ENCODE measurements at places on chromosomes 5 and 9.

GRCh38 chr9:131674425-131675421, 65.2 kb downstream of the RAPGEF1 start:
- DNase-seq, result no peak

DNA sequence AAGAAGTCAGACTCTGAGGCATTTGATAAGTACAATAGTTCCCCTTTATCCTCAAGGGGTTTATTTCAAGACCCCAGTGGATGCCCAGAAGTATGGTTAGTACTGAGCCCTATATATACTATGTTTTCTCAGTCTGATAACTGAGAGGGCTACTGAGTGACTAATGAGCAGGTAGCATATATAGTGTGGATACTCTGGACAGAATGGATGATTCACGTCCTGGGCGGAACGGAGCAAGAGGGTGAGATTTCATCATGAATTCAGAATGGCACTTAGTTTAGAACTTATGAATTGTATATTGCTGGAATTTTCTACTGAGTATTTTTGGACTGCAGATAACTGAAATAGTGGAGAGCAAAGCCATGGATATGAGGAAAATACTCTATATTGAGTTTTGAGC, 457.6 kb downstream of the PLK2 start:
- no peak for DNase-seq

DNA sequence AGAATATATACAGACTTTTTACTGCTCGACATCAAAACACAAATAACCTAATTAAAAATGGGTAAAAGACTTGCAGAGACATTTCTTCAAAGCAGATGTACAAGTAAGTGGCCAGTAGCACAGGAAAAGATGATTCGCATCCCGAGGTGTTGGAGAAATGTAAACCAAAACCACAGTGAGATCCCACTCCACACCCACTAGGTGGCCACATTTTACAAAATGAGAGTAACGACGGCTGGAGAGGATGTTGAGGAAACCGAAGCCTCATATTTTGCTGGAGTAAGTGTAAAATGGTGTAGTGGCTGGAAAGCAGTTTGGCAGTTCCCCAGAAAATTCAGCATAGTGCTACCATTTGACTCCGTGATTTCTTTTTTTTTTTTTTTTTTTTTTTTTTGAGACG, 21.3 kb upstream of the GBGT1 start:
- no peak for DNase-seq

GRCh38 chr9:32957358-32957757, 44.1 kb downstream of the APTX start:
- no peak for DNase-seq

GRCh38 chr9:90921104-90921503, 119.5 kb downstream of the SYK start:
- DNase-seq, result no peak

DNA sequence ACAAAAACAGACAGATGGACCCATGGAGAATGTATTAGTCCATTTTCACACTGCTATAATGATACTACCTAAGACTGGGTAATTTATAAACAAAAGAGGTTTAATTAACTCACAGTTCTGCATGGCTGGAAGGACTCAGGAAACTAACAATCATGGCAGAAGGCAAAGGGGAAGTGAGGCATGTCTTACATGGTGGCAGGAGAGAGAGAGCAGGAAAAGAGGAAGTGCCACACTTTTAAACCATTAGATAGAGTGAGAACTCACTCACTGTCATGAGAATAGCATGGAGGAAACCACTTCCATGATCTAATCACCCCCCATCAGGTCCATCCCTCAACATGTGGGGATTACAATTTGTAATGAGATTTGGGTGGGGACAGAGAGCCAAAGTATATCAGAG, 808.9 kb downstream of the CDH12 start:
- DNase-seq, result no peak

DNA sequence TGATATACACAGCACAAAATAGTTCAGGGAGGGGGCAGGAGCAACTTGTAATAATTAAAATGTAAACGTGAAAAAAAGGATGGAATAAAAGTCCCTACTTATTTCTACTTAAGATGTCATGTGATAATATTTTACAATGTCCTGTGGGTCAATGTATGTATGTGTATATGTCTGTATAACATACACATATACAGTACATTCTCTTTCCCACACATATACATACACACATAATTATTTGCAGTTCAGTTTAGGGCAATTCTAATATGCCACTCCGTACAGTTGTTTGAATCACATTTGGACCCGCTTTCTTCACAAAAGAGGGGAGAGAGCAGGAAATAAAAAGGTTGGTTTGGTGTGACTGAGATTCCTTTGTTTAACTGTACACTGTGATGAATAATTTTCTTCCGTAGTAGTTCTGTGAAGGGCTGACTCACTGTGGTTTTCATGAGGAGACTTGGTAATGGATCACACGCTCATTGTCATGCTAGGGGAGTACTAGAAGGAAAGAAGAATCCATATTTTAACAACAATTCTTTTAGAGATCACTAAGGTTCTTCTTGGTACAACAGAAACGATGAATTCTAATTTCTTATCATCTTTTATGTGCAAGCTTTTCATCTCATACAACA, 26.2 kb upstream of the ACOT12 start:
- no peak for DNase-seq

- DNase-seq, result no peak
Measured at GRCh38 chr9:104900871-104901270, 27.1 kb downstream of the ABCA1 start.

GRCh38 chr5:73912821-73913271, 286.9 kb downstream of the ARHGEF28 start:
- no peak for DNase-seq

- DNase-seq, result no peak
Measured at GRCh38 chr9:72476617-72477437, 44.6 kb upstream of the TMC1 start.

DNA sequence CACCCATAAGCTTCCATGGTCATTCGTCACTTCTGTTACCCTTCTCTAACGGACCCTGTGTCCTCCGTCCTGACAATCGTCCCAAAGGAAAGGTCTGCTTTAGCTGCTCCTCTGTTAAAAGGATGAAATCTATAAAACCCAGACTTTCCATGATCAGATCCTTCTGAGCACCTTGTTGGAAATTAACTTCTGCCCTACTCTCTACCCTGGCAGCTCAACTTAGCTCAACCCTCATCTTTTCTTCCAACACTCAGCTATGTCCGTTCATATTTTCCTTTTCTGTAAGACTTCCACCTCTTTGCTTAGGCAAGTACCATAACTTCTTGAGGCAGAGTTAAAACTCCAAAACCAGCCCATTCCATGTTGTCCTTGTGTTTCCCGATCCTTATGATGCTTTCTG, 205.4 kb downstream of the SPATA31A6 start:
- no peak for DNase-seq

- no peak for DNase-seq
Measured at GRCh38 chr9:37668116-37668601, 17.4 kb downstream of the FRMPD1 start.

DNA sequence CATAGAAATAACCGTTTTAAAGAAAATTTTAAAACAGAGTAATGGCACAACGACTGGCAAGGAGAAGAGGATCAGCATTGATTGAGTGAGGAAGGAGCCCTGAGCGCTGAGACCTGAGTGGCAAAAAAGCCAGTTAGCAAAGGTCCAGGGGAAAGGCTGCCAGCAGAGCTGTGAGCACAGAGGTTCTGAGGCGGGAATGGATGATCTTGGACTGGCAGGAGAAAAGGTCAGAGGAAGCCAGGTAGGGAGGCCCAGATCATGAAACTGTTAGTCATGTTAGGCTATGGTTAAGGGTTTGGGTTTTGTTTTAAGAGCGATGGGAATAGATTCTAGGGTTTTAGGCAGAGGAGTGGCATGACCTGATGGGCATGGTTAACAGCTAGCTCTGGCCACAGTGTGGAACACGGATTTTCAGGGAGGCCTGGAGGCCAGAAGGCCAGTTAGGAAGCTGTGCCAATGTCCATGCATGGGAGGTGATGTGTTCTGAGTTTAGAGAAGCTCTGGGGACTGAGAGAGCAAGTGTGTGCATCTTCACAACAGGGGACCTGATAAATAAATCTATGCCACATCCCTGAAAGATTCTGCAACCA, 57.7 kb upstream of the GALNT10 start:
- DNase-seq, result no peak

GRCh38 chr9:86119457-86119856, 20.1 kb upstream of the GOLM1 start:
- no peak for DNase-seq

GRCh38 chr5:99032234-99033013, 103.6 kb upstream of the CHD1 start:
- DNase-seq, result no peak

DNA sequence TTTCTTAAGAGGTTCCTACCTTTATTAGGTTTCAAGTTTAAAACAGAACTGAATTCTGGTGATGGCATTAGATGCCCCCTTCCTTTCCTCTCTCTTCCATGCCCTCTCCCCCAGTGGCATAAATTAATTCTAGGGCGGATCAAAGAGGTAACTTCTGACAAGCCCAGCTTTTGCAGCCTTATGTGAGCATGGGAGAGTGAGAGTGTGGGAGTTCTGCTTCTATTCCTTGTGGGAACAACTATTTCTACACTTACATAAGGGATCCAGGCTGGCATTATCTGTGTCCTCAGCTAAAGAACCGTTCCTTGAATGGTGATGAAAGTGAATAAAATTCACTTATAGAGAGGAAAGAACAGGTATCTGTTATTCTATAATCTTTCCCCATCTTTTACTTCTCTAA, 437.6 kb downstream of the KIF4B start:
- DNase-seq, result no peak

GRCh38 chr9:21854594-21854993, 52.2 kb downstream of the MTAP start:
- no peak for DNase-seq

DNA sequence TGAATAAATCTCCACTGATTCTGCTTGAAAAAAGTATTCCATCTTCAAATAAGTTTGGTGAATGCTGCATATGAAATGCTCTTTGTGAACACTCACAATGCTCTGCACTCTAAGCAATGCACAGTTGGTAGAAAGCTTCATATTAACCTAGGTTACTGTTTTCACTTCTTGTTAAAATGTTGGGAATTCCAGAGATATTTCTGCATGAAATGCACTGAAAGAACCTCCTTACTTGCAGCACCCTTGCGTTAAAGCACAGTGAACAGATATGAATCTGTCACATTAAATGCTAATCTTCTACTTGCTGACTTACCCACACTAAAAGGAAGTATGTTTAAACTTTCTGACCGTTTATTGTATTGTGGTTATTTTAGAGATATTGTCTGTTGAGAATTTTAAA, 584.1 kb upstream of the NUDT12 start:
- no peak for DNase-seq

GRCh38 chr5:152511531-152512132, 106.6 kb upstream of the NMUR2 start:
- DNase-seq, result no peak

DNA sequence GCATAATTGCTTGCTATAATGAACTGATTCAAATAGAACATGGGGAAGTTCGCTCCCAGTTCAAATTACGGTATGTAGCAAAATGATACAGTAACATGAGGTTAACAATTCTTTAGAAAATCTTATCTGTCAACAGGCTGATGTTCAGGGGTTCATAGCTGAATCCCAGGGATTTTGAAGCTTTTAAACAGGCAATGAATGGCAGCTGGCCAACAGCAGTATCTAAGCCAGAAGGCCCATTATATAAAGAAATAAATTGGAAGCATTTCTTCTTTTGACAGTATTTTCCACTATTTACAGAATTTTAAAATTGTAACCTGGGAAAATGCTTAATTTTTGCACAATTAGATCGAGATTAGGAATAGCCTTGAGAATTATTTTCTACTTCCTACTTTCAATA, 126.8 kb downstream of the PDE8B start:
- no peak for DNase-seq

DNA sequence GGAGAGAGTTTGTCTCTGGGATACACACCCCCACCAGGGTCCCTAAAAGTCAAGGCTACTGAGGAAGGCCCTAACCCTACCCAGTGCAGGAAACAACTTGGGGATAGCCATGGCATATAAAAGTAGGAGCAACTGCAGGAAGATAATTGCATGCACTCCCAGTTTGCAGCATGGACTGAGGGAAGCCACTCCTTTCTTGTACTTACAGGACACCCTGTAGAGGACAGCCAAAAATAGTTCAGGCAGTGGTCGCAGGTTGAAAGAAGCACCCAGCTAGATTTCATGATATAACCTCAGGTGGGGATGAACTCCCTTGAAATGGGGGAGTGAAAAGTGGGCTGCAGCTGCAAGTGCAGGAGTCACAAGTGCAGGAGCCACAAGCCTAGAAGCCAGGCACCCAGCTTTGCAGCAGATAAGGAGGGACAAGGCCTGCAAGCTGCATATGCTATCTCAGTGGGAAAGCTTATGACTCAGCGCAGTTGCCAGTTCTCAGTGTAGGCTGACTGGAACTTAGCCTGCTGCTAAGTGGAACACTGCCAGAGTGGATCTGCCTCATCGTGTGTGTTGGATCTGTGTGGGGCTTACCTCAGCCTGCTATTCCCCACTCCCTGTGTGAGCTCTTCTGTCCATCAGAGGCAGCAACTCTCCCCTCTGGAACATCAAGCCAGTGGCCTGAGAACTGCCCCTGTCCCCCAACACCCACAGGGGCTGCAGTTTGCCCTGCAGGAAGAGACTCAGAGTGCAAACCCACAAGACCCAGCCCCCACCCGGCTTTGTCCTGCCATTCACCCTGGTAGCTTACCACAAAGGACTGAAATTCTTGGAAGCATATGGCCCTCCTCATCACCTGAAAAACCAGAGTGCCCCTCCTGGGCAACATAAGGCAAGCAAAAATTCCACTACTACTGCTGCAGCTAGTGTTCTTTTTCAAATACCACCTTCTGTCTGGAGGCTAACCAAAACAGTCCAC, 42.7 kb downstream of the CYLC2 start:
- DNase-seq, result no peak

DNA sequence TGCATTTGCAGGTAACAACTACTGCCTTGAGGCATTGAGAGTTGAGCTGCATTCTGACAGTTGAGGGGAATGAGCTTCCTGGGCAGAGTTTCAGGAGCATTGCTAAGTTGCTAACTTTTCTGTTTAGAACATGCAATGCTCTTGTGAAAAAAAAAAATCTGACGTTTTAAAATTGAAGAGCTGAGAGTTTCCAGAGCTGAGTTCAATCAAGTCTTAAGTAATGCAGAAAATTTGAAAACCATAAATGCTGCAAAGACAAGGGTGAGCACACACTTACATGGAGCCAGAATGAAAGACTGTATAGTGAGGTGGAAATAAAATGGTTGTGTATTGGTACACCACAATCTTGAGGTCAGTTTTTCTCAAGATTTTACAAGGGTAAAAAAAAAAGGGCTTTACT, 166.0 kb downstream of the GABRB2 start:
- DNase-seq, result no peak

GRCh38 chr5:142065273-142065672, 43.3 kb upstream of the NDFIP1 start:
- DNase-seq, result no peak

- no peak for DNase-seq
Measured at GRCh38 chr5:142145106-142145900, 36.7 kb downstream of the NDFIP1 start.
